AG04449 (cell line): ENCODE measurements at places on chromosomes 2 and 18.

GRCh38 chr2:61193670-61194561, 31.9 kb downstream of the C2orf74 start:
- DNase-seq: no peak

- DNase-seq: no peak
These were observed 129.7 kb upstream of the MYCN start for GRCh38 chr2:15810477-15811150.

DNA sequence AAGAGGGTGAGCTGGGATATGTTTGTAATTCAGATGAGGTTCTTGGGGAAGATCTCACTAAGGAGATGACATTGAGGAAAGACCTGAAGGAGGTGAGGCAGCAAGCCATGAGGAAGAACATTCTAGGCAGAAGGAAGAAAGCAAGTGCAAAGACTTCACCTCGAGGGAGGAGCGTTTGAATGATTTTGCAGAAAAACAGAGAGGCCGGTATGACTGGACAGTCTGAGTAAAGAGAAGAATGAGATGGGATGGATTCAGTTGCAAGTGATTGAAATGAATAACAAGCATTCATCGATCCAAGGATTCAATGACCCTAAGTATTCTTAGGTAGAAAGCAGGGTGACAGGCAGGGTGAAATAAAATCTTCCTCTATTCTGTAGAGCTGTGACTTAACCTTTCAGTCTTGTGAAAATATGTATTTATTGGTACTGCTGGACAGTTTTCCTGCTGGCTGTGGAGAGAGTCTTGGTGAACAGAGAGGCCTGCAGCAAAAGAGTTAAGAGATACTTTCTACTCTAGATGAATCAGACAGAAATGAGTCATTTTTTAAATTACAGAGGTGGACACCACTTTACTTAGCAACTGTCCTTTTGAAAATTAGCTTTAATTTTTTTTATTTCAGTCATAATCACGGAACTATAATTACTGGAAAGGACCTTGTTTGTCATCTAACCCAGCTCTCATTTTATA, 278.4 kb downstream of the LRRTM1 start:
- no peak for DNase-seq

DNA sequence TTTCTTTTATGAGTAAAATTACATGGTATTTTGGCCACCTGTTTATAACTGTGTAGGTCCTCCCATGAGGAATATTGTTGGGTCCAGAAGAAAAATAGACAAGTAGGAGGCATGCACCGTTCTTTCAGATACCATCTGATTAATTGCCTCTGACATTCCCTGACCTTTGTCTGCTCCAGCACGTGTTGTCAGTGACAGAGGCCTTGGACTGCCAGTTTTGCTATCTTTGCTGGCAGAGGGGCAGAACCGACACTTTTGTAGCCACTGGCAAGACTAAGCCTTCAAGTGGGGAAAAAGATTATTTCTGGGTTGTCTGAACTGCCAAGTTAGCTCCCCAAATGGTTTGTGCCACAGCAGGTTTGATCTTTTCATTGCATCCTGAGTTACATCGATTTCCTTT, 276.9 kb downstream of the CAMKMT start:
- no peak for DNase-seq

GRCh38 chr18:37778417-37779165, 213.0 kb upstream of the CELF4 start:
- no peak for DNase-seq

DNA sequence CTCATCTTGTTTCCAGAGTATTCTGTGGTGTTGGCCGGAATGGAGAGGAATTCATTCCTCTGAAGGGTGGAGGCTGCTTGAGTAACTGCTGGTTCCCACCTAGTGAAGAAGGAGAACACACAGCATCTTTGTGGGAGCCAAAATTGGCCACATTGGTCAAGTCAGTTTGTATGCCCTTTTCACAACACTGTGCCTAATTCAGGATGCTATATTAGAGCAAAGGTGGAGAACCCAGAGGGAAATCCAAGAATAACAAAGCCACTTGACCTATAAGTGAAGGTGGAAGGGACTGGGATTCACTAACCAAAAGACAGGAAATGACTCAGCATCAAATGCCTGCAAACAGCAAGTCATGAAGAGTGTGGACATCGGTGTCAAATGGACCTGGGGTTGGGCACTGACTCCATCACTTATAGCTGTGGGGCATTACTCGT, 27.3 kb upstream of the MLPH start:
- no peak for DNase-seq

- no peak for DNase-seq
These were observed 176.6 kb downstream of the EN1 start for GRCh38 chr2:118670838-118671237.

- DNase-seq: no peak
These were observed 496.1 kb upstream of the RAB6C start for GRCh38 chr2:129483366-129483765.
